Gastroesophageal sphincter (tissue), 4 donors: ENCODE measurements at places on chromosomes 6 and 20.

DNA sequence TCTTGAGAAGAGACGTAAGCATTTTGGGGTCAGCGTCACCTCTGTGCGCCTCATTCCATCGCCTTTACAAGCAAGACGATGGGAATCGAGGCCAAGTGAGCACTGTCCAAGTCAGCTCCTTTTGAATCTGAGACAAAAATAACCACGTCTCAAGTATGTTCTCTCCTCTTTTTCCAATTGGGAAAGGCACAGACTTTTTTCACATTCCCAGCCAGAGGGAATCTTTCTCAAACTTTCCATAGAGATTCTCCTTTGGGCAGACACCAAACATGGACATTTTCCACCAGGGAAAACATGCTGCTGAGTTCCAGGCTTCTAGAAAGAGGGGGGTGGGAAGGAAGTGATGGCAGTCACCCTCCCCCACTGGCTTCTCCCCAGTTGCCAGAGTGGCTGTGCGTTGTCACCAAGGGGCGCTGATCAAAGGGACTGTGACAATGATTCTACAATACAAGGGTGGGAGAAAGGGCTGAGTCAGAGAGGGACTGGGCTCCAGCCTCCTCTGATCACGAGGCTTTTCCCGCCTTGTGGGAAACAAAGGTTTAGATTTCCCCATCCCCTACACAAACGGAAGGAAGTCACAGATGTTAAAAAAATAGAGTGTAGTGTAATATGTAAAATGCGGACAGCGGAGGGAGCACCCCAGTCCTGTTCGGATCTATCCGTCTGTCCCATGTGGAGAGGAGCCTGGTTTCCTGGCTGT is 281.9 kb upstream of the RNF24 start:
- ATAC-seq: no peak

GRCh38 chr6:56689663-56690062 is 47.0 kb upstream of the DST start:
- ATAC-seq: no peak

DNA sequence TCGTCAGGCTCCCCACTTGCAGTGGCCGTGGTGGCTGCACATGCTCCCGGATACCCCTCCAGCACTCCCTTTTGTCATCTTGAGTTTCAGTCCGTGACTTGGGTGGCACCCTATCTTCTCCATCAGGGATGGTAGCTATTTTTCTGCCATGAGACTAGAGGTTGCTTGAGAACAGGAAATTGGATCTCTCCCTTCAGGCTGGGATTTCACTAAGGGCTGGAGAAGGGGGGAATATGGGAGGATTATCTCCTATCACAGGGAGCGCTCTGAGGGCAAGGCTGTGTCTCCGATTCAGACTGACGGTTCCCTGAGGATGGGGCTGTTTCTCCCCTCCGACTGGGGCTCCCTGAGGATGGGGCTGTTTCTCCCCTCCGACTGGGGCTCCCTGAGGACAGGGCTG is 123.1 kb downstream of the MRPL14 start:
- no peak for ATAC-seq

GRCh38 chr20:60541991-60542390 is 583.8 kb downstream of the CDH26 start:
- ATAC-seq: no peak

DNA sequence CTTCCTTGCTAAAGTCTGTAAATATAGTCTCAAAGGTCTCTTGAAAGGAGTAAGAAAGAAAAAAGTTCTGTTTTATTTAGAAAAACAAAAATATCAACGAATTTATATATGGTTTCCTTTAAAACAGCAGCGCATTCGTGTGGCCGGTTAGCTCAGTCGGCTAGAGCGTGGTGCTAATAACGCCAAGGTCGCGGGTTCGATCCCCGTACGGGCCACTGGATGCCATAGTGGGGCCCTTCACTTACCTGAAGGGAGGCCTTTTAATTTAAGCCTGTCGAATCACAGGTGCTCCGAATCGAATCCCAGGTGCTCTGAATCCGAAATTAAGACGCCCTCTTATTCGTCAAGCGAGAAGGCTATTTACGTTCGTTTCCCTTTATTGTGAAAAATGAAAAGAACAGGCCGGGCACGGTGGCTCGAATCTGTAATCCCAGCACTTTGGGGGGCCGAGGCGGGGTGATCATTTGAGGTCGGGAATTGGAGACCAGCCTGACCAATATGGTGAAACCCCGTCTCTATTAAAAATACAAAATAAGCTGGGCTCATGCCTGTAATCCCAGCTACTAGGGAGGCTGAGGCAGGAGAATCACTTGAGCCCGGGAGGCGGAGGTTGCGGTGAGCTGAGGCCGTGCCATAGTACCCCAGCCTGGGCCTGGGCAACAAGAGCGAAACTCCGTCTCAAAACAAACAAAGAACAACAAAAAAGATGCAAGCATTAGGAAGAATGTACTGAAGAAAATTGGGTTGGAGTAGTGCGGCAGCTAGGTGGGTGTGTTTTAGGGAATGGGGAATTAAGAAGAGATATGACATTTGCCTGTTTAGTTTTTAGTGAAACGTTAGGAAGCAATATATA is 195.8 kb upstream of the ZNF184 start:
- ATAC-seq: no peak

DNA sequence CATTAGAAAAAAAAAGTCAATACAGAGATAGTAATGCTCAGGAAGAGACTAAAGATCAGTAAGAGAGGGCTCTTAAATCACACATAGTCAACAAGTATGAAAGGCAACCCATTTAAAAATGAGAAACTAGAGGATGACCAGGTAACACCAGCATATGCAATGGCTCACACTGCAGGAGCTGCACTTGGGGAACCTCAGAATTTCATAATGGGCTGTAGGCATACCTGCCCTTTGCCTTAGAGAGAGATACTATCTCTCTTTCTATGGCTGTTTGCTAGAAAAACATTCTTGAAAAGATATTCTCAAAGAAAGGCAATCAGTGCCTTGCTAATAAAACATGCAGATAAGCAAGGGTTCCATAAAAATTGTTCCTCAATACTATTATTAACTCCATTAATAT is 33.2 kb downstream of the HMGCLL1 start:
- ATAC-seq: no peak

- ATAC-seq: no peak
Observed at GRCh38 chr6:129936329-129937165, 75.4 kb upstream of the TMEM244 start.

DNA sequence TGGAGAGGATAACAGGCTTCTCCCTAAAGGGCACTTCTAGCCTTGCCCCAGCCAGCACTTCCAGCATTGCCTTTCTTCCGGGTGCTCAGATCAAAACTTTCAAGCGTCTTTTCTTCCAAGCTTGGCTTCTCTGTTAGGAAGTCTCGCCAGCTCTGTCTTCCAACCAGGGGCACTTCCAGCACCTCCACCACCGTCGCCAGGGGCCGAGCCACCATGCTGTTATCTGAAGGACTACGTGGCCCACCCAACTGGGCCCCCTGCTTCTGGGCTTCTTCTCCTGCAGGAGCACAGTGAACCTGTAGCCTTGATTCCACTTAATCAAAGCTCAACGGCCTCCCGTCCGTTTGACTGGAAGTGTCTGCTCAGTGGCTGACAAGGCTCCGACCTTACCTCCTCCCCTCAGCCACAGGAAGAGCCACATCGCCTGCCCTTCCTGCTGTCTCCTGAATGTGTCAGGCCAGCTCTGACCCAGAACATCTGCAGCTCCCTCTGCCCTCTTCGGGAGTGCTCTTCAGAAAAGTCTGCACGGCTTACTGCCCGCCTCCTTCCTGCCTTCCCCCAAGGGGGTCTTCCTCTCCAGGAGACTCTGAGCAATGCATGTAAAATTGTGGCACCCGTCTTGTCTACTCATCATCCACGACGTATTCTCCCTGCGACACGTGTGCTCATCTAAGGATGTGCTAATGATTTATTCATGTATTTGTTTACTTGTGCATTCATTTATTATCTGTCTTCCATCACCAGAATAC is 527.0 kb downstream of the CDH26 start:
- no peak for ATAC-seq

GRCh38 chr6:36703081-36703606 is 5.5 kb downstream of the RAB44 start:
- no peak for ATAC-seq

DNA sequence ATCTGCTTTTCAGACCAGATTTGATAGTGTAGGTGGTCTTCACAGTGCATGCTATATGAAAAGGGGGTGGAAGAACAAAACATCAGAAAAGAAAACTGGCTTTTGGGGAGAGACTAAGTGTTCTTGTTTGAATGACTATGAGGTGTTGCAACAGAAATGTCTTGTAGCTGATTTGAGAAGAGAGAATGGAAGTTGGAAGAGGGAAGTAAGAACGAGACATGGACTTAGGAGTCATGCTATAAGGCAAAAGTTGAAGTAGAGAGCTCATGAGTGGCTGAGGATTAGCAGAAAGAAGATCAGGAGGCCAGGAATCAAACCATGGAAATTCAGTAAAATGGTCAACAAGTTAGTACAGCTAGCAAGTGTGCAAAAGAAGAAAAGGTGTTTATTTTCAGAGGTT is 32.1 kb downstream of the FNDC1 start:
- ATAC-seq: no peak

DNA sequence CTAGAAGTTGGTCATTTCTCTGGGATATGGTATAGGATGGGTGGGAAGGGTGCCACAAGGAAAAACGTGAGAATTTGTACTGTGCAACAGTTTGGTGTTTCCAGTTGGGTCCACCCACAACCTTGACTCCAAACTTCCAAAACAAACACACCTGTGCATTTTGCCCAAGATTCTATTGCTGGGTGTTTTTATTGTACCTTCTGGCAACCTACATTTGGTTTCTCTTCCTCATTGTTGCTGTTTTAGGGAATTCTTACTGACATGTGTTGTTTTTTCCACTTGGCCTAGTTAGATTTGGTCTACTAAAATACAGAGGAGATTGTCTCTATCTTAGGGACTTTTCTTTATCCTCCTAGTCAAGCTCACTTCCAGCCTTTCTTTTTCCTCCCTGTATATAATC is 16.7 kb downstream of the TULP4 start:
- no peak for ATAC-seq

- peak; percentile 44 for ATAC-seq
Observed at GRCh38 chr6:39189915-39190544, 39.2 kb downstream of the KCNK5 start.

GRCh38 chr6:71033171-71033570 is 76.3 kb upstream of the B3GAT2 start:
- ATAC-seq: no peak

DNA sequence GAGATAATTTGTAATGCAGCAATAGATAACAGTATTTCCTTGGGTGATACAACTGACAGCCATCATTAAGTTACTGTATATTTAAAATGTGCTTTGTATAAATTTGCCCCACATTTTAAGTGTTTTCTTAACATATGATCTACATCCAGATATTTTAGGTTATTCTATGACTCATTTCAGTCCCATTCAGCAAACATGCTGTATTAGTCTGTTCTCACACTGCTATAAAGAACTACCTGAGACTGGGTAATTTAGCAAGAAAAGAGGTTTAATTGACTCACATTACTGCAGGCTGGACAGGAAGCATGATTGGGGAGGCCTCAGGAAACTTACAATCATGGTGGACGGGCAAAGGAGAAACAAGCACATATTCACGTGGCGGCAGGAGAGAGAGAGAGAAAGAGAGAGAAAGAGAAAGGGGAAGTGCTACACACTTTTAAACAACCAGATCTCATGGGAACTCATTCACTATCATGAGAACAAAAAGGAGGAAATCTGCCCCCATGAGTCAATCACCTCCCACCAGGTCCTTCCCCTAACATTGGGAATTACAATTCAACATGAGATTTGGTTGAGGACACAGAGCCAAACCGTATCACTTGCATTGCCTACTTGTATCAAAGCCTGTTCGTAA is 9.6 kb upstream of the CHD6 start:
- no peak for ATAC-seq

DNA sequence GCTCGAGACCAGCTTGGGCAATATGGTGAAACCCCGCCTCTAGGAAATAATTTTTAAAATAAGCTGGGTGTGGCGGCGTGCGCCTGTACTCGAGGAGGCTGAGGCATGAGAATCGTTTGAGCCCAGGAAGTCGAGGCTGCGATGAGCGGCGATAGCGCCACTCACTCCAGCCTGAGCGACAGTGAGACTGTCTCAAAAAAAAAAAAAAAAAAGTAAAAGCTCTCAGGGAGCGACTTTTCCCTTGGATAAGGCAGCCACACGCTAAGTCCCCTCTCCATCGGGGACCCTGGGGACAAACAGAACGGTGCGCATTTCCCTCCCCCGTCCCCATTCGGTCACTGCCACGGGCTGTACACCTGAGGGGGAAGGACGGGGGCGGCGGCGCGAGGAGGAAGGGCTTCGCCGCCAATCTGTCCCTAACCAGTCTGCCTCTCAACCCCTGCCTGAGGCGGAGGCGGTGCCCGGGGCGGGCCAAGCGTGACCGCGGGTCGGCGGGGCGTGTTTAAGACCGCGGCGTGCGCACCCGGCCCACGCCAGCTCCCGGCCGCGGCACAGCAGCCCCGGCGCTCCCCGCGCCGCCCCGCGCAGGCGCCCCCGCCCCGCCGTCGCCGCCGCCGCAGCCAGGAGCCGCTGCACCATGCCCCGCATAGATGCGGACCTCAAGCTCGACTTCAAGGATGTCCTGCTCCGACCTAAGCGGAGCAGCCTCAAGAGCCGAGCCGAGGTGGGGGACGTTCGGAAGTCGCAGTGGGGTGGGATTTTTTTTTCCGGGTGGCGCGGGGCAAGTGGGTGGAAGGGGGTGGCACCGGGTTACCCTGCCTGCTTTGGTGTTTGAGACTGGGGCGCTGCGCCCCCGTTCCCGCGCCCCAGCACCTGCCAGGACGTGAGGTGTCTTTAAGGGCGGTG is at the start of gene GMPR:
TSS of gene GMPR (plus strand) at position 531 of the 906 bp plus-strand sequence. CDS start at position 638, 107 bp downstream.
- ATAC-seq: peak; percentile 87

GRCh38 chr6:169097381-169097959 is 156.2 kb downstream of the THBS2 start:
- ATAC-seq: no peak

DNA sequence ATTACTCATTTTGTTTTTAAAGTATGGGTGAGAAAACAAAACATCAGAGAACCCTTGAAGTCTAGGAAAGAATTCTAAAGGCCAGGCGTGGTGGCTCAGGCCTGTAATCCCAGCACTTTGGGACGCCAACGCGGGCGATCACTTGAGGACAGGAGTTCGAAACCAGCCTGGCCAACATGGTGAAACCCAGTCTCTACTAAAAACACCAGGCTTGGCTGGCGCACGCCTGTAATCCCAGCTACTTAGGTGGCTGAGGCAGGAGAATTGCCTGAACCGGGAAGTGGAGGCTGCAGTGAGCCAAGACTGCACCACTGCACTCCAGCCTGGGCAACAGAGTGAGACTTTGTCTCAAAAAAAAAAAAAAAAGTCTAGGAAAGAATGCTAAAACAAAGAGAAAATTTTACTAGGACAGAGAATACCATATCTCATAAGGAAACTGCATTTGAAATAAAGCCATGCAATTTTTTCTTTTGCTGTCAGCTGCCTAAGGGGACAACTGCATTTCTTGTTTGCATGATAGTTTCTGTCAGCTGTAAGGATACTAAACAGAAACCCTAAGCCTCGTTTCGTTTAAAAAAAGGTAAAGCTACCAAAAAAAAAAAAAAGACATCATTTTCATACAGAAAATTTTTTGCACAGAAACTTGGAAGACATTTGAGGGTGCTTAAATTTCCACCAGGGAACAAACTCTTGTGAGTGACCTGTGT is 32.1 kb downstream of the SMLR1 start:
- no peak for ATAC-seq
